Neural progenitor cell (in vitro differentiated cells): ENCODE measurements at places on chromosomes 6 and 20. TPM values are rescaled to one million over a fixed set of nuclear protein-coding genes. Genes with fewer than 3 reads are reported as not detected.

The ZNF831 gene
- not detected in 2 replicates for total RNA-seq

The SMOC2 gene
- 0.74 and 0.75 TPM in 2 replicates for total RNA-seq

The MCHR2 gene
- total RNA-seq: not detected in 2 replicates

The NFATC2 gene
- 0.19 and 0.25 TPM in 2 replicates for total RNA-seq

The FAM217A gene
- not detected in 2 replicates for total RNA-seq

The TRIM31 gene
- not detected in 2 replicates for total RNA-seq

The GMPR gene
- total RNA-seq: not detected in 2 replicates

The ATP5F1E gene
- 24.3 and 29.7 TPM in 2 replicates for total RNA-seq

The LIN28B gene
- total RNA-seq: 105 and 165 TPM in 2 replicates

The VSX1 gene
- not detected in 2 replicates for total RNA-seq
